ENCODE measurements at places on chromosomes 12 and 14.
A peak's percentile ranks its signal among the peaks of the same experiment; 100 is the strongest.

DNA sequence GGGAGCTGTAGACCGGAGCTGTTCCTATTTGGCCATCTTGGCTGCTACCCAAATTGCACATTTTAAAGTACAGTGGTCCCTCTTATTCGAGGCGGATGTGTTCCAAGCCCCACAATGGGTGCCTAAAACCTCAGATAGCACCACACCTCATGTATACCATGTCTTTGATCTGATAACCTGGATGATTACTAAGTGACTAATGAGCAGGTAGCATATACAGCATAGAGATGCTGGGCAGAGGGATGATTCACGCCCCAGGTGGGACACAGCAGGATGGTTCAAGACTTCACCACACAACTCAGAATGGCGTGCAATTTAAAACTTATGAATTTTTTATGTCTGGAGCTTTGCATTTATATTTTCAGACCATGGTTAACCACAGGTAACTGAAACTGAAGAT, 255.0 kb downstream of the AKAP6 start:
- no peak for DNase-seq

- no peak for DNase-seq
These were observed 86.5 kb upstream of the SLC38A2 start for GRCh38 chr12:46459111-46459510.

DNA sequence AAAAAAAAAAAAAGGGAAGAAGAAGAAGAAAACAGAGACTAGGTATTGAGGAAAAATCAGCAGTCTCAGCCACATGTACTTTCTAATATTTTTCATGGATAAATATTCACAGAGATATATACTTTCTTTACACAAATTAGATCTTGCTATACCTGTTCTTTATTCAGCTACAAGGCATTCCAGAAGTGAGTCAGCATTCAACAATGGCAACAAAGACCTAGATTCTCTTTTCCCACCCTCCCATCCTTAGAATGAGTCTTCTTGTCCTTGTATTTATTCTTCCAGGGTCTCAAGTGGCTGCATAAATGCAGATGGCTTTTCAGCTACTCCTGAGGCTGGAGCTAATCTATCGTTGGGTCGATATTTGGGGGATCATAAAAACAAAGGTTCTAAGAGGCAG, 93.0 kb downstream of the NT5DC3 start:
- no peak for DNase-seq

DNA sequence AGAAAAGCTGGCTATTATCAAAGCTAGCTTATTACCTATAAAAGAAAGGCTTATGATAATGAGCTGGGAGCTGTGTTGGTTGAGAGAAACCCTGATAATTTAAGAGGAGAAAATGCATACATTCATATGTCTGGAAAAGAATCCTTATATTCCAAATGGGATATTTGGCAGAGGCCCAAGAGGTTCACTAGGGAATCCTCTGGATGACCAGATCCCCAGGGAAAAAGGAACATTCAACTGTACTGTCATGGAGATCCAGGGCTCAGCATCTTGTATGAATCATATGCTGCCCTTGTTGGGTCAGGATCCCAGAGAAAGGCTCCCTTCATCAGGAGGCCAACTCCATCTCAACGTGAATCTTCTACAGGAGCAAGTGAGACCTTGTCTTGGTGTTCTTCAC, 16.6 kb upstream of the FBXO34 start:
- no peak for DNase-seq

DNA sequence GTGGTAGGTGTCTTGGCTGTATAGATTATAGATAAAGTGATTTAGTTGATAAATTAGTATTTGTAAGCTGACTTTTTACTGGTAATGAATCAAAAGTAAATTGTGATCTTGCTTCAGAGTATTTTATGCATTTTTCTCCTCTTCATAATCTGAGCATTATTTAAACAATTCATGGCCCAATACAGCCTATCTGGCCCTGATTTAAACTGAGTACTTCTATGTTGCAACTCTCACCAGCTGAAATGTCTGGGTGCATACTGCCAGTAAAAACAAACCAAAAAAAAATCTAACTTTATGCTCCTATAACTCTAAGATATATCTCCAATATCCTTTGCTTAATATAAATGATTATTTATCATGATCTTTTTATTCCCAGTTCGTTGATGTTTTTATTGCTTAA, 86.6 kb downstream of the MIA2 start:
- no peak for DNase-seq

- DNase-seq: no peak
These were observed 371.7 kb downstream of the DPF3 start for GRCh38 chr14:72521968-72522741.

GRCh38 chr14:69090187-69090789, 62.6 kb downstream of the DCAF5 start:
- peak; percentile 15 for DNase-seq

GRCh38 chr12:12133785-12134184, 63.0 kb downstream of the BCL2L14 start:
- no peak for DNase-seq
